ENCODE measurements at places on chromosomes 5 and 9.
A peak's percentile ranks its signal among the peaks of the same experiment; 100 is the strongest.

GRCh38 chr5:12322042-12322441 lies 417.8 kb upstream of the CTNND2 start:
- DNase-seq = no peak

DNA sequence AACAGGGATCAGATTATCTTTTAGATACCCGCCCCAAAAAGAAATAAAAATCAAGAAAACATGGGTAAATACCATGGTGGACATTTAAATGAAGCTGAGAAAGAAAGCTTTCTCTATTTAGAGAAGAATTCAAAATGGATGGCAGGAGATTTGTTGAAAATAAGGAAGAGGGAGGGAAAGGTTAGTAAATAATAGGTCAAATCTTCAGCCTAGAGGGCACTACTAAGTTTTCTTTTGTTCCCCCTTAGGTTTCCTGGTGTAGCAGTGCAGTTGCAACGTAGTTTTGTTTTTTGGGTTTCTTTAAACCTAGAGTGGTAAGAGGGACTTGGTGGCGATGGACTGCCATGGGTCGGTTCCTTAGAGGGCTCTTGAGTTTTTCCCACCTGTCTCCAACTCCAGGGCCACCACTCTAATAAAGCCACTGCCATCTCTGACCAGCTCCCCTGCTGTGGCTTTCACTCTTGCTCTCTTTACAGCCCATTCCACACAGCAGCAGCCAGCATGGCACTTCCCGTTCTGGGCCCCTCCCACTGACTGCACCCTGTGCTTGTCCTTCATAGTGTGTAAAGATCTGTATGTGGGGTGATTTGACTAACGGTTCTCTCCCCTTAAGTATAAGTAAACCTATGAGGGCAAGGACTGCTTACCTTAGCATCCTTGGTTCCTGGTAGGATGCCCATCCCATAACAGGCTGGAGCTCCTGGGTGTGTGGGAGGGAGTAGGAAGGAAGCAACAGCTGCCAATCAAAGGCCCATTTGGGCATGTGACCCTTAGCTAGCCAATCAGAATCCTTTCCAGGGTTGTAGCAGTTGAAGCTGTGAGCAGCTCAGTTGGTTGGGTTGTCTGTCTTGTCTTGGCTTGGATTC lies 118.3 kb downstream of the SLC1A3 start:
- DNase-seq = peak; percentile 3

DNA sequence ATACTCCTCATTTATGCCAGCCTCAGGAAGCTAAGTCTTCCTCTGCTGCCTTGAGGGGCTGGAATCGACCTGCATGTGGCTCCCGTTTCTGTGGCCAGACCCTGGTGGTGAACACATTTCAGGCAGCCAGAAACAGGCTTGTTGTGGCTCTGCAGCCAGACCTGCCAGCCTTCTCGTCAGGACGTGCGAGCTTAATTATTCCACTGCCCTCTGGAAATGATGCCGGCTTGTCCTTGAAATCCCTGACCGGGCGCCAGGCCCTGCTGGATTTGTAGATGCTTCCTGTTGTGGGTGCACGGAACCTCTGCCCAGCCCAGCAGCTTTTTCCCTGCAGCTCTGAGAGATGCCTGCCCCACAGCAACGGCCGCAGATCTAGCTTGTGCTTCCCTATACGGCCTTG lies 41.6 kb downstream of the PDZD2 start:
- no peak for DNase-seq

GRCh38 chr9:123945532-123945931 lies 15.6 kb upstream of the DENND1A start:
- DNase-seq = no peak

Measured in effector CD8-positive, alpha-beta T cell (primary cell).